Tibial artery (tissue), 4 donors: ENCODE measurements at places on chromosomes 12 and 14.
A peak's percentile ranks its signal among the peaks of the same experiment; 100 is the strongest.

GRCh38 chr12:122081697-122082221, 3.2 kb downstream of the MLXIP start:
- peak; percentile 63 for DNase-seq

DNA sequence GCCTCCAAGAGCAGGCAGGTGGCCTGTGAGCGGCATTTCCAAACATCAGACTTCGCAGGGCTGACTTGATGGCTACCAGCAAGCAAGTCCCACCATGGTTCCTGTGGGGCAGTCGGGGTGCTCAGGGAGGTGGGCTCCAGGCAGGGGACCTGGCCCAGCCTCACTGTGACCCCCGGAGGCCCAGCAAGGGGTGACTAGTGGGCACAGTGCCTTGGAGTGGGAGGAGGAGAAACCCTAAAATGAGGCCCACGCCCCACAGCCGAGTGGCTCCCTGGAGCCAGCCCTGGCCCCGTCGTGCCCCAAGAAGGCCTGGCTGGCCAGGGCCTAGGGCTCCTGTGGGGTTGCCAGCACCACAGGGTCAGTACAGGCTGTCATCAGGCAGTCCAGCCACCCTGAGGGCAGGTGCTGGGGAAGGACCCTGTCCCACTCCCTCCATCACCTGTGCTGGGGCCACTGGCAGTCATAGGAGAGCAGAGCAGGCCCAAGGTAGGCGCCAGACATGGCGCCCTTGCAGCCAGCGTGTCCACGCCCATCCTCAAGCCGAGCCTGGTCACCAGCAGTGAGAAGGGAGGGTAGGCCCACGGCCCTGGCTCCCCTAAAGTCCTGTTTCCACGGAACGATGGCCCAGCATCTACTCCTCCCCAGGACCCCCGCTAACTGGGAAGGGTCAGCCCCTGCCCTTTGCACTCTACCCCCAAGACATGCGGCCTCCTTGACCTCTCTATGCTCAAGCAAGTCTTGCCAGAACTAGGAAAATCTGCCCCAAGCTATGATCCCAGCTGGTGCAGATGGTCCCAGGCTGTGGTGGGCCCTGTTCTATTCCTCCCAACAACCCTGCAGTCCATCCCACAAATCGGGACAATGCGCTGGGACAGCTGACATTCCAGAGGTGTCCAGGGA, 144.2 kb upstream of the C14orf180 start:
- no peak for DNase-seq

DNA sequence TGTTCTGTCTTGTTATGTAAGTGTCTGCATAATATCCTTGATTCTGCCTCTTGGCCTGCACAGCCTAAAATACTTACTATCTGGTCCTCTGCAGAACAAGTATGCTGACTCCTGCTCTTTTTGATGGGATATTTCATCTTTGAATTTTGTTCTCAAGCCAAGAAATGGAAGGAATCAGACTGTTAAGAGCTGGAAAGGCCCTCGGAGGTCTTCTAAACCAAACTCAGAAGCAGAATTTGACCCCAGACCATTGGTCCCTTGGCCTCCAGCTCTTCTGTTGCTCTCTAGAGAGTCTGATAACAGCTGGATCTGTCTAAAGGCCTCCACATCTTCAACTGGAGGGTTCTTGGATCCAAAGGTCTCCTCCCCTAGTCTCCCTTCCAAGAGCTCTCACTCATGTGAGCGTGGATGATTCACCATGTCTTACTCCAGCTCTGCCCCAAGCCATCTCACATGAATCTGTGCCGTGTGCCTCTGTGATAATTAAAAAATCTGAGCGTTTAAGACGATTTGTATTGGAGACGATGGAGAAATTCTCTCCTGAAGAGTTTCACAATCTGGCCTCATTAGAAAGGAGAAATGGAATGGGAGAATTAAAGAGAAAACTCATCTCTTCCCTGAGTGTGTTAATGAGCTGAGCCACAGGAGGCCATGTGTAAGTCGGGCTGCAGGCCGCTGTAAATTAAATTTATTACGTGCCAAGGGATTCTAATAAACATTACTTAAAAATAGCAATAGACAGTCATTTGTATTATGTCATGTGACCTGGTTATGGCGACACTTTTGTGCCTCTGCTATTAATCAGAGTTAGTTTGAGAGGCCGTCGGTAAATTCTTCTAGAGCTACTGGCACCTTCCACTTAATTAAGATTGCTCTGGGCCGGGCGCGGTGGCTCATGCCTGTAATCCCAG, 15.4 kb upstream of the PRIMA1 start:
- DNase-seq, result no peak

GRCh38 chr12:132908145-132909029, 21.0 kb upstream of the CHFR start:
- peak; percentile 95 for DNase-seq

DNA sequence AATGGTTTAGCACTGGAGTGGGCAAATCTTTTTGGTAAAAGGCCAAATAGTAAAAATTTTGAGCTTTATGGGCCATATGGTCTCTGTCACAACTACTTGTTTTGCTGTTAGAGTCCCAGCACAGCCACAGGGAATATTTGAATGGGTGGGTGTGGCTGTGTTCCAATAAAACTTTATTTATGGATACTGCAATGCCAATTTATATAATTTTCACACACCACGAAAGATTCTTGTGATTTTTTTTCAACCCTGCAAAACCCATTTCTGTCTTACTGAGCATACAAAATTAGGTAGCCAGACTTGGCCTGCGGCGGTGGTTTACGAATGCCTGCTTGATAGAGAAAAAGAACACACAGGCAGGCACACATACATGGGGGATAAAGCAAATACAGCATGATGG, 28.3 kb downstream of the TMEM120B start:
- no peak for DNase-seq
